ENCODE measurements at places on chromosomes 3 and 15.

DNA sequence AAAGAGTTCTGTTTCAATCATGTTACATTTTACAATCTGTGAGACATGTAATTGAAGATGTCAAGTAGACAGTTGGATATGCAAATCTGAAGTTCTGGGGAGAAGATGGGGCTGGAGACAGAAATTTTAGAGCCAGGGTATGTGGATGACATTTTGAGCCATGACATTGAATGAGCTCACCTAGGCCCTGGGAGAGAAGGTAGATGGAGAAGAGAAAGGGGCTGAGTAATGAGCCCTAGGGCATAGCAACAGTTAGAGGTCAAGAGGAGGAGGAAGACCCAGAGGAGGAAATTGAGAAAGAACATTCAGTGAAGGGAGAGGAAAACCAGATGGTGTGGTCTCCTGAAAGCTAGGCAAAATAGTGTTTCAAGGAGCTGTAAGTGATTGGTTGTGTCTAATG, 15.3 kb downstream of the TMEM266 start:
- DNase-seq = no peak

GRCh38 chr3:13650210-13651056, 101.5 kb downstream of the FBLN2 start:
- peak; percentile 49 for DNase-seq

DNA sequence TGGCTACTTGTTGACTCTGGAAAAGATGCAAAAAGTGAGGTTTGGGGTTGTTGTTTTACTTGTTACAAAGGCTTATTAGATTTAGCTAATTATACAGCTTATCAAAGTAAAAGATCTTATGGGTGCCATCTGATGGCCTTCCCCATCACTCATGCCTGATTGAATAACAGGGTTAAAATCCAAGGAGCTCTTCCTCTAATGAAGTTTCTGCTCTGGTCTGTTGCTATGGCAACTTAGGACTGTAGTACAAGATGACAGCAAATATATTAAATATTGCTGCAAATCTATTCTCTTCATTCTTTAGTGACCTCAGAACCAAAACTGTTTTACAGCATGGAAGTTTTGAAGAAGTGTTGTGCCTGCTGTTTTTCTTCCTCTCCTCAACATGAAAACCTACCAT, 45.6 kb upstream of the SRGAP3 start:
- DNase-seq = no peak

DNA sequence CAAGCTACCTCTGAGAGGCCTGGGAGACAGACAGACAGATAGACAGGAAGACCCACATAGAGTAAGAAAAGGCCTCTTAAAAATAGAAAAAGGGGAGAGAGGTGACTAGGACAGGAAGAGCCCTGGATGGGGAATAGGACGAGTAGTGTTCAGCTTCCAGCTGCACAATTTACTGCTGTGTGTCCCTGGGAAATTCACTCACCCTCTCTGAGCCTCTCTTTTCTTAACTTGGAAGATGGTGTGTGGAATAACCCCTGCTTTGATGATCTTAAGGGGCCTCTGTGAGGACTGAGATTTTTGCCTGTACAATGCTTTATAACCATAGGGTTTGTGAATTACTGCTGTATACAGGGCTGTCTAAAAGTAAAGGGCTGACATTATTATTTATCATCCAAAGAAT, 37.5 kb downstream of the FEM1B start:
- no peak for DNase-seq

- DNase-seq = no peak
Measured at GRCh38 chr3:196547067-196547466, 21.3 kb downstream of the WDR53 start.

GRCh38 chr3:31895471-31895870, 85.6 kb downstream of the OSBPL10 start:
- no peak for DNase-seq

GRCh38 chr3:28267984-28268849, 26.8 kb downstream of the CMC1 start:
- DNase-seq = no peak

DNA sequence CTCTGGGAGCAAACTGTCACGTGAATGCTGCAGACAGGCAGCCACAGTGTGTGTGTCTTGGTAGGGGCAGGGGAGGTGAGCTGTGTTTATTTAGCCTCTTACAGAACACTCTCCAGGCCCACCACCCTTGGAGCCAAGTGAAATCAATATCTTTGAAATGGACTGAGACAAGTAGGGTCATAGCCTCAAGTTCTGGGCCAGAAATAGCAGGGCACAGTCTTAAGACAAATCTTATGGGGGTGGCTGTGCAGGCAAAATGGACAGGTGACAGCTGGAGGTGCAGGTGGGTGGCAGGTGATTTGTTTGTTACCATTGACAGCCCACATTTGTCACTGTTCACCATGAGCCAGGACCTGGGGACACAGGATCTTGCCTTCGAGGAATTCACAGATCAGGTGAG, 93.6 kb upstream of the NMNAT3 start:
- no peak for DNase-seq

DNA sequence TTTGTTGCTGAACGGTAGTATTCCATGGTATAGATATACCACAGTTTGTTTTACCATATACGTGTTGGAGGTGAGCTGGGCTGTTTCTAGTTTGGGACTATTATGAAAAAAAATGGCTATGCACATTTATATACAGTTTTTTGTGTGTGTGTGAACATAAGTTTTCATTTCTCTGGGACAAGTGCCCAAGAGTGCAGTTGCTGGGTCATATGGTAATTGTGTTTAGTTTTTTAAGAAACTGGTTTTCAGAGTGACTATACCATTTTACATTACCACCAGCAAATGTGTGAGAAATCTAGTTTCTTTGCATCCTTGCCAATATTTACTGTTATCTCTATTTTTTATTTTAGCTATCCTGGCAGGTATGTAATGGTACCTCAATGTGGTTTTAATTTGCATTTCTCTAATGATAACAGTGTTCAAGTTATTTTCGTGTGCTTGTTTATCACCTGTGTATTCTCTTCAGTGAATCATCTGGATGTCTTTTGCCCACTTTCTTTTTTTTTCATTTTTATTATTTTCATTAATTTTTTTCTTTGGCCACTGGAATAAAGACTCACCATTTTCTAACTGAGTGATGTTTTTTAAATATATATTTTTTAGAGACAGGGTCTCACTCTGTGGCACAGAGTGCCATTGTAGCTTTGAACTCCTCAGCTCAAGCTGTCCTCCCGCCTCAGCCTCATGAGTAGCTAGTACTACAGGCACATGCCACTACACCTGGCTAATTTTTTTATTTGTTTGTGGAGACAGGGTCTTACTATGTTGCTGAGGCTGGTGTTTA, 75.3 kb downstream of the ZNF609 start:
- DNase-seq = no peak

- no peak for DNase-seq
Measured at GRCh38 chr15:69509131-69509530, 56.5 kb downstream of the RPLP1 start.

DNA sequence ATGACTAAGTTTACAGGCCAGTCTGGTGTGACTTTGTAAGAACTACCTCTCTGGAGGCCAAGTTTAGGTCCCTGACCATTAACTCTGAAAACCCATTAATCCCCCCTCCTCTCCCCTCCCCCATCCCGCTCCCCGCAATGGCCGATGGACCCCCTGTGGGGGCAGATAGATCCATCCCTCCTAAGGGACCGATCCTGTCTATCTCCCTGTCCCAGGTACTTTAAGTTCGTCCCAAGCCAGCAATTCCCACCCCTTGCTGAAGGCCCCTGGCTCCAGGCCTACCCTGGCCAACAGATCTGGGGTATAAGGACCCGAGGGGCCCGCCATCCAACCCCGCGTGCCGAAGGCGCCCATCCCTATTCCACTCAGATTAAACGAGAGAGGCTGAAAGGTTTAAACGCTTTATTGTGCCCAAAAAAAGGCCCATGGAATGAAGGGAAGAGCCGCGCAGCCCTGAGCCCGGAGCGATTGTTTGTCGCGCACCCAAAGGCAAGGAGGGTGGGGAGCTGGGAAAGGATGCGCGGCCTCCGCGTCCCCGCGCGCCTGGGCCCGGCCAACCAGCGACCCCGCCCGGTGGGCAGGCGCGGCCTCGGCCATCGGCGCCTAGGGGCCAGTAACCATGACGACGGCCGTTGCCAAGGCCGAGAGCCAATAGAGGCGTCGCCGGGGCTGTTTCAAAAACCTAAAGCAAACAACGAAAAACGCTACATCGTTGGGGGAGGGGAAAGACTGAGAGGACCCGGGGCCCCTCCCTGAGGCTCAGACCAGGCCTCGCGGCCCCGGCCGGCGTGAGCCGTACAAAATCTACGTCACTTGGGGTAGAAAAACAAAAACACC, 35.9 kb downstream of the HMCES start:
- DNase-seq = no peak
